T-helper 1 cell (primary cell): ENCODE measurements at places on chromosomes 2 and 18.
A peak's percentile ranks its signal among the peaks of the same experiment; 100 is the strongest.

- DNase-seq: no peak
These were observed 78.7 kb upstream of the YPEL5 start for GRCh38 chr2:30068067-30068466.

- no peak for DNase-seq
These were observed 3.8 kb downstream of the C2orf92 start for GRCh38 chr2:97673182-97673914.

GRCh38 chr2:240056678-240057077, 3.4 kb upstream of the OR6B3 start:
- no peak for DNase-seq

- no peak for DNase-seq
These were observed 719 bp downstream of the SMAD2 start for GRCh38 chr18:47929681-47930198.

- no peak for DNase-seq
These were observed 686.1 kb upstream of the SALL3 start for GRCh38 chr18:78293540-78293939.

DNA sequence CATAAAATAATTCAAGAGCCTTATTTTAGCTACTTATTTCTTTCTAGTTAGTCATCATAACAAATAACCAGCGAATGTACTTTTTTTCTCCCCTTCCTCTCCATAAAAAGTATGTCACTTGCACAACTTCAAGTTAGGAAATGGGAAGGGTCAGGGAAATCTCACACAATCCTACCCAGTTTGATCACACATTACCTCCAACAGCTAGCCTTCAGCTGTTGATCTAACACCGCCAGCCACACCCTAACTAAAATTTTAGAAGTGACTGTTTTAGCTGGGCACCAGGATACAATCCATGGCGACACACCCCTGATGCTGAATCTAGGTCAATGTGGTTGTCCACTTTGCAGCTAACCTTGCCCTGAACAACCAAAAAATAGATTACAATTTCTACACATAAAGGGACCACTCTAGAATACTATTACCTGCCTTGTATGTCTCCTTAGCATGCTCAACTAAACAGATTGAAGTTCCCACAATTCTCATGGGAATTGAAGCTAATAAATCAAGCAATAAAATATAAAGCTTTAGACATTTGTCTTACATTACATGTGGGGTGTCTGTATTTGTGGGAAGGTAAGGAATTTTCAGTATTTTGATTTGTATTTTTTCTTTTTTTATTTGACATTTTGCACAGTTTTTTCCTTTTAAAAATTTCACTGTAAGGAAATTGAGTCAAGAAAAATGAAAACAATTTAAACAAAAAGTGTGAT, 7.3 kb upstream of the COL3A1 start:
- DNase-seq: no peak

DNA sequence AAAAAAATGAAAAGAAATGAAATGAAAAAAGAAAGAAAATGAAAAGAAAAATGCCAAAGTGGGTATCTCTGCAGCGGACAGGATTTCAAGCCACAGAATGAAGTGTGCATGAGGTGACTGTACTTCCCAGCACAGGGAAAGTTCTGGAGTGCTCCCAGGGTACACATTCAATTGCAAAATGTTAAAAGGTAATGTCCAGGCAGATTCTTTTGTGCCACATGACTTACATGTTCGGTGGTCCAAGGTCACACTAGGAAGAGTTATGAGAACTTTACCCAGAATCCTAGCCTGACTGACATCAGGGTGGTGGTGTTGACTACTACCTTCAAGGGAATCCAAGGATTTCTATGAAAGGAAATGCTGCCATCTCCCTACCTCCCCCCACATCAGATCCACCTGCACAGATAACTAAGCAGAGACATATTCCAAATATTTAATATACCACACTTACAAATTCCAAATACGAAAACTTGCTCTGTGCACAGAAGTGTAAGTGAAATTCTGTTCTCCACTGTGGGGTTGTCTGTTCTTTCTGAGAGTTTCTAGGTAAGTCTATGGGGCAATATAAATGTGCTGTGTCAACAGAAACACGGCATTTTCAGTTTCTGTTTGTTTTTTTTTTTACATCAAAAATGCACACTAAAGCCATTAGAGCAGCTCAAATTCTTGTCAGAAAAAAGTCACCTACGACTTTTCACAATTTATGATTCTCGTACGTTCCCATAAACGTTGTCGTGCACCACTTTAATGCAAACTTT, 56.6 kb downstream of the CABYR start:
- DNase-seq: no peak

GRCh38 chr2:54143780-54144179, 28.4 kb downstream of the ACYP2 start:
- DNase-seq: no peak

- DNase-seq: no peak
These were observed 10.6 kb upstream of the C2orf74 start for GRCh38 chr2:61151436-61151835.

DNA sequence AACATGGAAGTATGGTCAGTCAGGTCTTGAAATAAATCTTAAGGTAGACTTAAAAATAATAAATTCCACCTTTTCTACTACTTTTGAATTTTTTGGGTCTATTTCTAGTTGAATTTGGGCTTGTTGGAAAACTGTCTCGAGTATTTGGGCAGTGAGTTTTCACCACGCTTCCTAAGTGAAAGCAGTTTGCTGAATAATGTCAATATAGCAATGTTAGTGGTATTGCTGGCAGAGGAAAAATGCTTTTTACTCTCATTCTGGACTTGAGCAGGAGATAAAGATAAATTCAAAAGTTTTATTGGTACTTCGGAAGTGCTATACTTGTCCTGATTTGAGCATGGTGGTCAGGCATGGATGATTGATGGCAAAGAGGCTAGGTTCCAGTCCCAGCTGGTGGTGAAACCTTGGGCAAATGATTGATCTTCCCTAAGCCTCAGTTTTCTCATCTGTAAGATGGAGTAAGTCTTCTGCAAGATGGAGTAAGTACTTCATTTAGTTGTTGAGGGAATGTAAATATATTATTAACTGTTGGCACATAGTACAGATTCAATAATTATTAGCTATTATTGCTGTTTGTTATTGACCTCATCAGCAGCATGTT, 503.5 kb upstream of the ZEB2 start:
- no peak for DNase-seq

DNA sequence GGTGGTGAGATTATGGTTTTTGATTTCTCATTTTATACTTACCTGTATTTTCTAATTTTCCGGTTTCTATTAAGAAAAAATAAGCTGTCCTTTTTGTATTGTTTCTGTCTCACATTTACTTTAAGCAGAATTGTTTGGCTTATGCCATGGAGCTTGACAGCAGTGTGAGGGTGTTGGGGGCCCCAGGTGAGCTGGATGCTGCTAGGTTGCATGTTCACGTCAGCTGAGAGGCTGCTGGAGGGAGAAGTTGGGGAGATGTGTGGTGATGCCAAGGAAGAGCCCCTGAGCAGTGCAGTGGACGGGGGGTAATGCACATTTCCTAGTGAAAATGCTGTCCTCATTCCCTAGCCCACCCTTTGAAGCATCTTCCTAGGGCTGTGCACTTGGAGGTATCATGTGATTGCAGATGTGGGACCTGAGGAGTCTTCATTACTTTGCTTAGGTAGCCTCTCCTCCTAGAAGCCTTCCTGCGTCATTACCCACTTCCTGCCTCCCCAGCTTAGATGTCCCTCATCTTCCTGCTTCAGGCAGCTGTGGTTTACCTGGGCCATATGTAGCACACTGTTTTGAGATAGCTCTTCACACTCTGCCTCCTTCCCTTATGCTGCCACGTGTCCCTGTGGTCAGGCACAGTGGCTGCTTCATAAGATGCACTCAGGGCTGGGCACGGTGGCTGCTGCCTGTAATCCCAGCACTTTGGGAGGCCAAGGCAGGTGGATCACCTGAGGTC, 16.2 kb downstream of the ATG16L1 start:
- DNase-seq: peak; percentile 62

GRCh38 chr2:12452185-12452584, 264.6 kb upstream of the TRIB2 start:
- DNase-seq: no peak

- DNase-seq: no peak
These were observed 71.5 kb upstream of the DSG1 start for GRCh38 chr18:31246460-31246859.

DNA sequence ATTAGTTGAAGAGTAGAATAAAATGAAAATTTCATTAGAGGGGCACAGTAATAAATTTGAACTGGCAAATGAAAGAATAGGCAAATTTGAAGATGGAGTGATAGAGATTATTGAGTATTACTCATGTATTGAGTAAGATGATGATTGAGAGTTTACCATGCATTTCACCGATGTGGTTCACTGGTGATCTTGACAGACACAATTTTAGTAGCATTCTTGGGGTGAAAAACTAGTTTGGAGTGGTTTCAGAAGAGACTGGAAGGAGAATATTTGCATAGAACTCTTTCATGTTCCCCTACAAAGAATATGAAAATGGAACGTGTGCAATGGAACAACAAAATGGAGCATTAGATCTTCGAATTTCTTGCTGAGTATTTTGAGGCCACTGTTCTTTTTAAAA, 121.4 kb downstream of the ASXL3 start:
- no peak for DNase-seq

DNA sequence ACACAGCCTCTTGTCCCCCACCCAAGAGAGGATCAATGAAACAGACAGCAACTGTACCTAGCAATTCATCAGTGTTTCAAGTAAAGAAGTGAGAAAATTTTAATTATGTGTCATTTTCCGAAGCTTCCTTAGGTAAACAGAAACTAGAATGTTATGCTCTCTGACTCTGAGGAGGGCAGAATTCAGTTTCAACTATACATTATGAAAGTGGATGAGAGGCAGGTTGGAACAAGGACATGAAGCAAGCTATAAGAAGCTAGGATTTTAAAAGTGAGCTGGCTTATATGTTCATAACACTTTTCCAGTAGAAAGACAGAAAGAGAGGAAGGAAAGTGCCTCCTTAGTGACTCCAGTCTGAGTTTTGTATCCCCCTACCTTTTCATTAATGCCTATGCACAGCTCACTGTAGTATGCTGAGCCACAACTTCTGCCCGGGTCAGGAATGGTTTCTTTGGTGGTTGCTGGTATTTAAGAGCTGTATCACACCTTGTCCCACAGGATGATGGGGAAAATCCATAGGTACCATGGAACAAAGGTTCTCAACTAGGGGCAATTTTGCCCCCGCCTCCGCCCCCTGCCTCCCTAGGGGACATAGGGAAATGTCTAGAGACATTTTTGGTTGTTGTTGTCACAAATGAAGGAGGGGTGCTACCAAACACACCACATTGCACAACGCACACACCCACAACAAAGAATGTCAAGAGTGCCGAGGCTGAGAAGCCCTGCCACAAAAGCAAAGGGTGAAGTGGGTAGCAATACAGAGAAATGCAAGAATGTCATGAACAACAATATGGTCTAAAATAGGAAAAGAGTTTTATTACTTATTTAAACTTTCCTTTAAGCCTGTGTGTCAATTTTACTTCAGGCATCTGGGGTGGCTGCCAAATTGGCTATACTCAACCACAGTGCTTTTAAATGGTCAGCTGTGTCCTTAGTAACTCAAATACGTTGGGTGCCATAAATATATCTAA, 161.0 kb upstream of the ZFP36L2 start:
- no peak for DNase-seq

DNA sequence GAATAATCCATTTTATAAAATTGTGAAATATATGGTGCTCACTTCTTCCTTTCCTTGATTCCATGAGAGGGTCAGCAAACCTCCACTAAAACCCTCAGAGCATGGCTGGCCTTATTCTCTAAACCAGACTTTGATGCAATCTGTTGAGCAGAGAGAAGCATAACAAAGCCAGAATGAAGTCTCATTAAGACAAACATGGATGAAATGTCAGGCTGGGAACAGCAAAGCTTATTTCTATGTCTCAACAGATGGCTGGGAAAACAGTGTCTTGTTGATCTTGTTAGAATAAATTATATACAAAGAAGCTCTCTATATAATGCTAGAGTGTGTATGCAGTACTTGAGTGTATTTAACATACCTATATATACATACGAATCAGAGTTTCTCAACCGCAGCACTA, 227.1 kb upstream of the LYPD1 start:
- no peak for DNase-seq

GRCh38 chr2:102826904-102827303, 65.1 kb downstream of the TMEM182 start:
- DNase-seq: no peak

DNA sequence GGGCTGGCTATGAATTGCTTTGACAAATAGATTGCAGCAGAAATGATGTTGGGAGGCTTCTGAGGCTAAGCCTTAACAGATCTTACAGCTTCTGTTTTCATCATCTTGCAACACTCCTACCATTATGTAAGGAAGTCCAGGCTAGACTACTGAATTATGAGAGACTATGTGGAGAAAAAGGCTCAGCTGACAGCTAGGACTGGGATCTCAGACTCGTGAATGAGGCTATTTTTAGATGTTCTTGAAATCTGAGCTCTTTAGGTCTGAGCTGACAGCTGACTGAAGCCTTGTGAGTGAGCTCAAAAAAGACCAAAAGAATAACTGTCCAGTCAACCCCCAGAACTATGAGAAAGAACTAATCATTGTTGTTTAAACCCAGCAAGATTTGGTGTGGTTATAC, 70.3 kb downstream of the VWC2L start:
- no peak for DNase-seq

DNA sequence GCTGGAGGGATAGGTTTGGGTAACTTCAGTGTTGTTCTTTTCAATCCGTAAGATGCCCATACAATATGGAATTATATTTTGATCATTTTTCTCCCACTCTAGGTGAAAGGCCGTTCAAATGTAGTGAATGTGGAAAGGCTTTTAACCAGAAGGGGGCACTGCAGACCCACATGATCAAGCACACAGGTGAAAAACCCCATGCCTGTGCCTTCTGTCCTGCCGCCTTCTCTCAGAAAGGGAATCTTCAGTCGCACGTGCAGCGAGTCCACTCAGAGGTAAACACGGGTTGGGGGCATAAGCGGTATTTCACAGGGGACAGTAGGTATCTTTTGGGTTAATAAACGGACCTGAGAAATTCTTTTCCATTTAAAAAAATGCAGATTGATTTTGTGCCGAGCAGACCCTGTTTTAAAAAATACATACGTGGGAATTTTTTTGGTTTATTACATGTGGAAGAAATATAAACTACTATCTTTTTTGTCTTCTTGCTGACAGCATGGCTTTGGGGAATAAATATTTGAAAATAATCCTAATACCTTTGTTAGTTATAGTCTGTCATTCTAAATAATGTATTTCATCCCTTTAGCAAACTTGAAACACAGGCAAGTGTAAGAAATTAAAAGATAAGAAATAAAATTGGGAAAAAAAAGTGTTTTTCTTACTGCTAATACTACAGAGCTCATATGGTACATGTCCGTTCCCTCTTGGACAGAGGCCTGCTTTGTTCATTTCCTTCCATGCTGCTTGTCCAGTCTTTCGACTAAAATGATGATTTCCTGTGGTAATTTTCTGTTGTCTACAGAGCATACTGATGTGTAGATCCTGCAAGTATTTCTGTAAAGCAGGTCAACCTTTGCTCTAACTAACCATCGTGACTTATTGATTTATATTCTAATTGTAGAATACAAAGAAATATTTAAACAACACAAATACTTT, 53.3 kb downstream of the ZNF236 start:
- DNase-seq: no peak

- DNase-seq: no peak
These were observed 471.1 kb upstream of the FAM98A start for GRCh38 chr2:34070196-34070595.

- no peak for DNase-seq
These were observed 763.4 kb upstream of the NRXN1 start for GRCh38 chr2:51795248-51795888.
